ENCODE measurements at places on chromosomes 12 and 14. TPM values are rescaled to one million over a fixed set of nuclear protein-coding genes. Genes with fewer than 3 reads are reported as not detected.

FICD gene
- 4.4 TPM for total RNA-seq

NXPH4 gene
- 17.6 TPM for total RNA-seq

DHH gene
- not detected for total RNA-seq

SERPINA10 gene
- total RNA-seq = not detected

CLEC2B gene
- total RNA-seq = 24.3 TPM

TMEM132C gene
- 6.5 TPM for total RNA-seq

SPX gene
- 1.9 TPM for total RNA-seq

CABP1 gene
- total RNA-seq = 0.44 TPM

TSPAN8 gene
- total RNA-seq = 0.59 TPM

GLT1D1 gene
- total RNA-seq = not detected

LRP1 gene
- 1,119 TPM for total RNA-seq

NRIP2 gene
- 0.56 TPM for total RNA-seq

KRT79 gene
- total RNA-seq = not detected

PLEKHH1 gene
- total RNA-seq = 0.12 TPM

SALL2 gene
- total RNA-seq = 8.8 TPM

VSX2 gene
- total RNA-seq = not detected
